Activated T-cell treated with anti-CD3 and anti-CD28 coated beads for 24 hours (primary cell): ENCODE measurements at places on chromosomes 12 and 14.

DNA sequence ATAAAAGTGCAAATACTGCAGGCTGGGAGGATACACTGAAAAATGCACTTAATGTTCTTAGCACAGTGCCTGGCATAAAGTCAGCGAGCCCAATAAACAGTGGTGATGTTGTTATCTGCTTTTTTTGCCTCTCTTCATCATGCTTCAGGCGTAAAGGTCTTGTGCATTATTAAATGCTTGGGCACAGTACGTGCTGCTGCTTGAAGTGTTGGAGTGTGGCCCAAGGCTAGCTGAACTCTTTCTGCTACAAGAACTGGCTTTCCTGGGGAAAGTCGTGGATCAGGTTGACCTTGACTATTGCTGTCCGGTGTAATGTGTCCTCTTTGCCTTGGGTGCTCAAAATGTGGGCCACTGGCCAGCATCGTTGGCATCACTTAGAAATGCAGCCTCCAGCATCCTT, 43.0 kb downstream of the SMOC1 start:
- no peak for DNase-seq

DNA sequence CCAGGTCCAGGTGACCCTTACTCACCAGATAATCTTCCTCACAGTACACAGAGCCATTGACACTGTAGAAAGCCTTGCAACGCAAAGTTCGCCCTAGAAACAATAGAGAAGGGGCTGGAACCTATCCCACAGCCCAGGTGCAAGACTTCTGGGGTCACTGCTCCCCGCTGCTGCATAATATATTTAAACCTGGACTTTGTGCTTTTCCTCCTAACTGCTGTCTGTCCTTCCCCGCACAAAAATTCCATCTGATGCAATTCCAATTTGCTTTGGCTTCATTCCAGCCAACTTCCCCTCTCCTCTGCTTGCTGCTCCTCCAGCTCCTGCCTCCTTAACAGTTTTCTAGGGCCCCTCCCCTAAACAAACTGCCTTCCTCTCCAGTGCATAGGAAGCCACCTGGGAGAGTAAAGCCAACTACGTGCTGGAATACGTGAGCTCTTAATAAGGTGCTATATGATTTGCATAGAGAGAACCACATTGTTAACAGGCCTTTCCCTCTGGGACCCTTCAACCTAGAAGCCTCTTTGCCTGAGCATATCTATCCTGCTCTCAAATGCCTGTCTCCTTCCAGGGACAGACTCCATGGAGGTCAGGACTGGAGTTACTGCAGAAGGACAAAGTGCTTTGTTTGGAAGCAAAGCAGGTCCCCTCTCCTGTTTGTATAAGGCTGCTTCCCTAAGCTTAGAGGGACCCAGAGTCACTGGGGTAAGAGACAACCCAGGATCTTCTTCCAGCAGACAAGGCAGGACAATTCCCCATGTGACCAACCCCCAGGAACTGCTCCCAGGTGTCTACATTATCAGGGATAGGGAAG, 5.5 kb downstream of the AJUBA start:
- no peak for DNase-seq

DNA sequence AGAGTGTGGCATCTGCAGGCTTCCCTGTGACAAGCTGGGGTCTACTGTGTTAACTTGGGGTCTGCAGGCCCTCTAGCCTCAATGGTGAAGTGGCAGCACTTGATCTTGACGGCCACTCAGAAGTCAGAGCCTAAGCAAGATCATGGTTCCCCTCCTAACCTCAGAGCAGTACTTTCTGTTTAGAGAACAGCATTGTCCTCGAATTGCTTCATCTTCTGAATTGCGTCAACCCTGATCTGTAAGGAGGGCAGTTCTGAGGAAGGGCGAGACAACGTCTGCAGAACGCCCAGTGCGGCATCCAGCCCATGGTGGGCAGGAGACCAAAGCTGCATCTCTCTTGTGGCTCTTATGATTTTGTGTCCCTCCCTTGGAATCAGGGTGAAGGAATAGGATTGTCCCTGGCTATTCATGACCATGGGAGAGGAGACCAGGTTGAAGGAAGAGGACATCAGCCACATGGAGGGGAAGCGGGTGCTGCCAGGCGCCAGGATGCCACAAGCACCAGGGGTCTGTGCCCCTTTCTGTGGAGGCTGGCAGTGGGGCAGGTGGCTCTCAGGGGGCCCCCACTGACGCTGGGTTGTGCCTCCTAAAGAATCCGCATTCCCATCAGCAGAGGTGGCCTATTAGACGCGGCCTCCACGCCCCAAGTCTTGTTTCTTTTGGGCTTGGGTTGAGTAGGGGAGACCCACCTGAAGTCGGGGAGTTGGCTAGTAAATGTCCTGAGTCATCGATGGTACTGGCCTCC, 2.2 kb downstream of the SERPINA9 start:
- no peak for DNase-seq

GRCh38 chr12:65926119-65926908, 102.0 kb downstream of the HMGA2 start:
- DNase-seq, result no peak

- no peak for DNase-seq
Measured at GRCh38 chr14:91204657-91205056, 39.8 kb downstream of the GPR68 start.

- DNase-seq, result no peak
Measured at GRCh38 chr12:91923864-91924263, 221.8 kb downstream of the BTG1 start.

GRCh38 chr12:41418586-41418985, 230.5 kb downstream of the PDZRN4 start:
- DNase-seq, result no peak

- DNase-seq, result no peak
Measured at GRCh38 chr12:129901254-129901653, 2.6 kb downstream of the TMEM132D start.

DNA sequence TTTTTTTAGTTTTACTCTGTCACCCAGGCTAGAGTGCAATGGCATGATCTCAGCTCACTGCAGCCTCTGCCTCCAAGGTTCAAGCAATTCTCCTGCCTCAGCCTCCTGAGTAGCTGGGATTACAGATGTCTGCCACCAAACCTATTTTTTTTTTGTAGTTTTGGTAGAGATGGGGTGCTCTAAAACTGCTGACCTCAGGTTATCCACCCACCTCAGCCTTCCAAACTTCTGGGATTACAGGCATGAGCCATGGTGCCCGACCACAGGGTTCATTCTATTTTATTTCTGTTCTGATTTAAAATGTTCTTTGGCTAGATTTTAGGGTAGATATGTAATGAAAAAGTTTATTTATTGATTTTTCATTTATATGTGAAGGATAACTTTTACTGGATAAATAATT, 1062.8 kb upstream of the NOVA1 start:
- no peak for DNase-seq

DNA sequence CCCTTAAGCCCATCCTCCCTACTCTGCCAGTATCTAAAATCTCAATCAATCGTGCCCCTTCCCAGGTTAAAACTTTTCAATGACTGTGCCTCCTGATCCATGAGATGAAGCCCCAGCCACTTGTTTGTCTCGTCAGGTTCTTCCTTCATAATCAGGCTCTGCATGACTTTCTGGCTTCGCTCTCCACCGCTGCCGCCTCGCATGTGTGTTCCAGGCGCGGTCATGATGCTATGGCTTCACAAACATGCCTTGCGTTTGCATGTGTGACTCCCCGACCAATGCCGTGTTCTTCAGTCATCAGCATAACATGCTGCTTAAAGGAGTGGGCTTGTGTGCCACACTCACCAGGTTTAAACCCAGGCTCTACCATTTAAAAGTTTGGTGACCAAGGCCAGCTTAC, 5.0 kb upstream of the C1RL start:
- no peak for DNase-seq

- no peak for DNase-seq
Measured at GRCh38 chr14:39265806-39266524, 32.2 kb downstream of the MIA2 start.

GRCh38 chr12:106109168-106109910, 29.4 kb downstream of the NUAK1 start:
- DNase-seq, result no peak

- DNase-seq, result no peak
Measured at GRCh38 chr12:124904306-124905098, 9.9 kb downstream of the UBC start.

- DNase-seq, result no peak
Measured at GRCh38 chr12:121769297-121769830, 24.1 kb downstream of the RHOF start.

DNA sequence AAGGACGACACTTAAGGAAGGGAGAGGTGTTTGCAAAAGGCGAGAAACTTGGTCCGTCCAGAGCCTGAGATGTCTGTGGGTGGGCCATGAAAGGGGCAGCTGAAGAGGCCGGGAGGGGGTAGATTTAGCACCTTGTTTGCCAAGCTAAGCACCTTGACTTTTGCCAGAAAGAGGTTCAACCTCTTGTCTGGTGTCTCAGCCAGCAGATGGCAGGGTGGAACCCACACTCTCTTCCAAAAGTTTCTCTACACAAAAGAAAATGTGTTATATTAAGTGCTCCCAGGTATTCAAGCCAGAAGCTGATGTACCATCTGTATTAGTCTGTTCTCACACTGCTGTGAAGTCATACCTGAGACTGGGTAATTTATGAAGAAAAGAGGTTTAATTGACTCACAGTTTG, 69.9 kb downstream of the SUDS3 start:
- DNase-seq, result no peak
